Body of pancreas (tissue), 4 donors: ENCODE measurements at places on chromosomes 4 and X. TPM values are rescaled to one million over a fixed set of nuclear protein-coding genes. Genes with fewer than 3 reads are reported as not detected.

SCLT1 gene
- total RNA-seq: 13.8 TPM

NDST4 gene
- total RNA-seq: not detected

VEGFD gene
- total RNA-seq: 0.66 TPM

DUSP21 gene
- total RNA-seq: not detected

TMEM47 gene
- 3.6 TPM for total RNA-seq

CYTL1 gene
- not detected for total RNA-seq

LONRF3 gene
- total RNA-seq: 18.8 TPM

PRDM5 gene
- total RNA-seq: 9.6 TPM

SEL1L3 gene
- 64.1 TPM for total RNA-seq

PPARGC1A gene
- 8.0 TPM for total RNA-seq

SLC6A14 gene
- total RNA-seq: not detected

- H3K4me1 ChIP-seq: no peaks in the 10 kb centered on the region
- no peak overlapping the region for H3K27ac ChIP-seq
- H3K4me3 ChIP-seq: no peak overlapping the region
- no peaks in the 10 kb centered on the region for H3K36me3 ChIP-seq
- H3K27me3 ChIP-seq: no peaks in the 10 kb centered on the region
Measured at GRCh38 chr4:176404621-176405020, 84.9 kb downstream of the SPCS3 start.

DNA sequence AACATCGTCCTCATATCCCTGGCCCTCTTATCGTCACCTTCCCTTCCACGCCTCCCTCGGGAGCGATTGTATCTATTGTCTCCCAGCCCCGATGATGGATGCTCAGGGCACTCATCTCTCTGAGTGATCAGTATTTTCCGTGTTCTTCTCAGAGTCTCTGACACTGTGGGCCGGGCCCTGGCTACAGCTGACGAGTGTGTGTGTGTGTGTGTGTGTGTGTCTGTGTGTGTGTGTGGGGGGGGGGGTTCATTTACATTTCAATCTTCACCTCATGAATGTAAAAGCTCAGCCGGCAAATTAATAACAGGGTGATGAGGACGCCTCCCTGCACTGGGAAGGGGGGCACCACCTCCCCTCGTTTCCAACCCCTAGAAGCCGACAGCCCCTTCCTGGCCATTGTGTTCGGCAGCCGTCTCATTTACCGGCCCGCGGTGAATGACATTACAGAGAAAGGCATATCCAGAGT is 159.5 kb downstream of the SHOX start:
- DNase-seq: no peak
- H3K4me1 ChIP-seq: no peaks in the 10 kb centered on the region

DNA sequence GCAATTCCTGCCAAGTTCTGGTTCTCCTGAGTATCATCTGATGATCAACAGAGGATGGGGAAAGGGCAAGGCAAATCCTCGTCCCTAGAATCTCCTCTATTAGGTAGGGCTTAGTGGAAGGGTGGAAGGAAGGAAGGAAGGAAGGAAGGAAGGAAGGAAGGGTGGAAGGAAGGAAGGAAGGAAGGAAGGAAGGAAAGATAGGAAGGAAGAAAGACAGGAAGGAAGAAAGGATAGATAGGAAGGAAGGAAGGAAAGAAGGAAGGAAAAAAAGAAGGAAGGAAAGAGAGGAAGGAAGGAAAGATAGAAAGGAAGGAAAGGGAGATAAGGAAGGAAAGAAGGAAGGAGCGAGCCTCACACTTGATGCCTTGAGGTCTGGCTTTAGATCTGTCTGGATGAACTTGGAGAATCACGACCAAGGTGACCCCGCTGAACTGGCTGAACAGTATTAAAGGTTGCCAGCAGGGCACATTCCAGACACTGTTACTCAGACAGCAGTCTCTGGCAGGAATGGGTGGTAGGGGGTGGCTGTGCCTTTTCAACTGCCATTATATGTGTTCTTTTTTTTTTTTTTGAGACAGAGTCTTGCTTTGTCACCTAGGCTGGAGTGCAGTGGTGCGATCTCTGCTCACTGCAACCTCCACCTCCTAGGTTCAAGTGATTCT is 57.1 kb downstream of the MAP7D2 start:
- H3K27ac ChIP-seq: no peak overlapping the region
- no peaks in the 10 kb centered on the region for H3K36me3 ChIP-seq
- no peaks in the 10 kb centered on the region for H3K27me3 ChIP-seq
- no peaks in the 10 kb centered on the region for H3K4me1 ChIP-seq

DNA sequence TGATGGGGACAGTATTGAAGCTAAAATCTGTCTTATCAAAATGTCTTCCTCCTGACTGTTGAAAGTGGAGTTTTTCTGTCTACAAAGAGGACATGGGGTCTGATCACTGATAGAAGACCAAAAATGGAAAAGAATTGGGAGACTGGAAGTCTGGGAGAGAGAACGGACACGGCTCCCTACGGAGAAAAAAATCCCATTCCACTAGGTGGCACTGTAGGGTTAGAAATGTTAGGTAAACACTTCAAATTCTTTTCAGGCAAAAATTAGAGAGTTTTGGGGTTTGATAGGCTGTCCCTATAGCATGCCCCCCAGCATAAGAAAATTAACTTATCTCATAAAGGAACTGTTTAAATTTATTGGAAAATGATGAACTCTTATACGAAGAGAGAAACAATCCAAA is 200.5 kb downstream of the FAM133A start:
- no peaks in the 10 kb centered on the region for H3K27me3 ChIP-seq
- no peak overlapping the region for H3K4me3 ChIP-seq
- no peak overlapping the region for H3K27ac ChIP-seq

DNA sequence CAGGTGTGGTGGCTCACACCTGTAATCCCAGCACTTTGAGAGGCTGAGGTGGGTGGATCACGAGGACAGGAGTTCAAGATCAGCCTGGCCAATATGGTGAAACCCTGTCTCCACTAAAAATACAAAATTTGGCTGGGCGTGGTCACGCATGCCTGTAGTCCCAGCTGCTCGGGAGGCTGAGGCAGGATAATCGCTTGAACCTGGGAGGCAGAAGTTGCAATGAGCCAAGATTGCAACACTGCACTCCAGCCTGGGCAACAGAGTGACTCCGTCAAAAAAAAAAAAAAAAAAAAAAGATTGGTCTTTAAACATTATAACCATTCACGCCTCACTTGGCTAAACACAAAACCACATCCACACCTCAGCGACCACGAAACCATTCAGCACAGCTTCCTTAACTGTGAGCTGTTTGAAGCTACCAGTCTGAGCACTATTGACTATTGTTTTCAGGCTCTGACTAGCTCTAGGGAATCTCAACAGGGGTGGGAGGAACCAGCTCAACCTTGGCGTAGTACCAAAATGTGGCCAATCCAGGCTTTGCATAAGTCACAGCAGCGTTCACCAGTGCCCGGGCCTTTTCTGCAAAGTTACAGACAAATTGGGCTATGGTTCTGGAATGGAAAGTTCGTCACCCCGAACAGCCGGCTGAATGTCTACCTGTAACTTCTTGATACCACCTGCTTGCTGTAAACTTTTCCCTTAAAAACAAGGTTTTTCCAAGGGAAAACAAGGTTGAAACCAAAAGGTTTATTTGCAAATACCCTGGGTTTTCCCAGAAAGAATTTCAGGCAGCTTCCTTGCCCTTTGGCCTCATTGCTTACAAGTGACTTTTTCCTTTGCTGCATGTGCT is 73.6 kb upstream of the DHX15 start:
- peak overlapping the region; percentile 61 for H3K27ac ChIP-seq
- H3K4me3 ChIP-seq: no peak overlapping the region
- no peaks in the 10 kb centered on the region for H3K27me3 ChIP-seq
- peaks cover 10% of the 10 kb centered on the region for H3K4me1 ChIP-seq

GRCh38 chr4:76363556-76364290 is 57.2 kb downstream of the STBD1 start:
- no peak overlapping the region for H3K4me3 ChIP-seq
- no peak for DNase-seq
- H3K4me1 ChIP-seq: peaks cover 7% of the 10 kb centered on the region
- H3K36me3 ChIP-seq: no peaks in the 10 kb centered on the region

DNA sequence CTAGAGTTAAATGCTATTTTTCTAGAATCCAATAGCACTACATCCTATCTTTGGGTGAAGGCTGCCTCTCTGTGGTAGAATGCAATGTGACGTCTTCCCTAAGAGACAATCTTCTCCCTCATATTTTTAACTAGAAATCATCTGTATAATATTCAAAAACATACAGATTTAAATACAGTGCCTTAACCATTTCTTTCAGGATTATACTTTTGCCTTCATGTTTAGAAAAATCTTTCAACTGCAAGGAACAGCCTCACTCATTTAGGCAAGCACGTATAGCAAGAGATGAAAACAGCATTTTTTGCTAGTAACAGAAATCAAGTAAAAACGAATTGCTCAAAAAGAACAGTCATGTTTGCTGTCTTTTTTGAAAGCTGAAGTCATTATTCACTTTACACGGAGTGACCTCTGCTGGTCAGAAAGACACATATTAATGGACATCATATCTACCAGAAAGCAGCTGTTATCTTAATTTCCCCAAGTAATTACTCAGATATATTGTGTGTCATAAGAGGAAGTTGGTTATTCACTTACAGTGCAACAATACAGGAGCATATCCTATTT is 422.3 kb downstream of the STPG2 start:
- H3K4me3 ChIP-seq: no peak overlapping the region
- no peak overlapping the region for H3K27ac ChIP-seq
- H3K36me3 ChIP-seq: no peaks in the 10 kb centered on the region

- no peak for DNase-seq
- H3K27me3 ChIP-seq: no peaks in the 10 kb centered on the region
- H3K27ac ChIP-seq: no peak overlapping the region
- H3K36me3 ChIP-seq: no peaks in the 10 kb centered on the region
- H3K4me3 ChIP-seq: no peak overlapping the region
Measured at GRCh38 chr4:156169011-156169410, 215.3 kb upstream of the CTSO start.

GRCh38 chr4:125734504-125734903 is 419.7 kb downstream of the FAT4 start:
- H3K4me3 ChIP-seq: no peak overlapping the region
- H3K27me3 ChIP-seq: no peaks in the 10 kb centered on the region
- H3K27ac ChIP-seq: no peak overlapping the region
- H3K36me3 ChIP-seq: no peaks in the 10 kb centered on the region
- no peak for DNase-seq

DNA sequence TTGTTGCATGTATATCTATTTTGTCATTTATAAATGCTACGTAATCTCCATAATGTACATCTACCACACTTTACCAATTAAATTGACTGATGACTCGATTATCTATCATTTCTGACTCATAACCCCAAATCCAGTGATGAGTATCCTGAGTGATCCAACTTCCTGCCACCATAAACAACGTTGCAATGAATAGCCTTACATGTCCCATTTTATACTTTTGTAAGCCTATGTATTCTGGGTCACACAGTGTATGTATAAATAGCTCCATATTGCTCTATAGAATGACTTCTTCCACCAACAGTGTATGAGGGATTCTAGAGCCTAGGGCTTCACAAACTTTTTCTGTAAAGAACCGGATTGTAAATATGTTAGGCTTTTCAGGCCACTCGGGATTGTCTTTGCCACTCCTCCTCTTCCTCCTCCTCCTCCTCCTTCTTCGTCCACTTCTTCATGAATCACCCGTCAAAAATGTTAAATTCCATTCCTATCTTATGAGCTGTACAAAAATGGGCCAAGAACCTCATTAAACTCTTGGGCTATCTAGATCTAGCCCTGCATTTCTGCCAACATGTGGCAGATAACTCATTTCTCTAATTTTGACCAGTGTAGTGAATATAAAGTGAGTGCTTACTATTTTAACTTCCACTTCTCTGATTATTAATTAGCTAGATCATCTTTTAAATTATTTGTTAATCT is 672.2 kb upstream of the AMOT start:
- H3K4me1 ChIP-seq: no peaks in the 10 kb centered on the region
- H3K27me3 ChIP-seq: no peaks in the 10 kb centered on the region
- no peaks in the 10 kb centered on the region for H3K36me3 ChIP-seq

DNA sequence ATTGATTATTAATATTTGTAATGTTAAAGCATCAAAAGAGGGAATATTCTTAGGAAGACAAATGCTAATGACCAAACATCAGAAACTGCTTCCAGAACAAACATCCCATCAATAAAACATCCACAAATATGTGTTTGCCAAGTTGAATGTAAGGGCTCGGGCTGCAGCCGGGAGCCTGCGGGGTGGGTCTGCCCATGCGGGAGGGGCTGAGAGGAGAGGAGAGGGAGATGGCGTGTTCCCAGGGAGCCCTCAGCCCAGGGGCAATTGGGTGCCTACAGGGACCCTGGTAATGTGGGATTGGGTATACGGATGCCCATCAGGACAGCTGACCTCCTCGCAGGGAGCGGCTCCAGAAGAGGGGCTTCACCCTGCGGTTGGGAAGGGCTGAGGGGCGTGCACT is 38.4 kb upstream of the PSAPL1 start:
- no peak overlapping the region for H3K27ac ChIP-seq
- no peak overlapping the region for H3K4me3 ChIP-seq
- H3K36me3 ChIP-seq: no peaks in the 10 kb centered on the region
- DNase-seq: no peak

DNA sequence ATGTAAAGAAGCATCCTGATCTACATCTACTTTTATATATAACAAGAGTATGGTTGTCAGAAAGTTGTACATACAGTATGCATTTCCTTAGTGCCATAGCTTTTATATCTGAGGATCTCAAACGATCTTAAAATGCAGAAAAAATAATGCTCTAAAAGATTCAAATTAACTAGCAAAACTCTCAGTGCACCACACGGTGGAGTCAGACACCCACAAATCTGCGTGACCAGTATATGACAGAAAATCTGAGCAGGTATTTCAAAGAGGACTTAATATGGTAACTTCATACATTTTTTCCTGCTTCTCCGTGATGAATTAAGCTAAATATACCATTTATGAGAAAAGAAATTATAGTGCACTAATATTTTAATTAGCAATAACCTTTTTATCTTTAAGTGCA is 803.0 kb downstream of the DMD start:
- no peak overlapping the region for H3K27ac ChIP-seq
- no peaks in the 10 kb centered on the region for H3K4me1 ChIP-seq
- DNase-seq: no peak

DNA sequence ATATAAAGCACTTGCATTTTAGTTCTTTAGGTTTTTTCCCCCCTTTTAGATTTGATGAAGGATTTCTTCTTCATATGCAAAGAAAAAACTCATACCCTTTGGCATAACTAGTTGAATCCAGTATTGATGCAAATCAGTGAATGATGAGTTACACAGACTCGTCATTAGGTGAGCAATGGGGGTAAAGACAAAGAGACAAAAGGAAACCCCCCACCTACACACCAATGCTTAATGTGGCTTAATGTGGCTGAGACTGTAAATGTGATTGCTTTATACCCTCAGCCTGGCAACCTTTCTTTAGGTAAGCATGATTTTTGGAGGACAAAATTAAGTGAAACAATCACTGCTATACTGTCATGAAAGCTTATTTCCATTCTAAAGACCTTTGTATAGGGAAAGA is 39.5 kb downstream of the CD40LG start:
- no peak for DNase-seq
- H3K36me3 ChIP-seq: no peaks in the 10 kb centered on the region
- no peaks in the 10 kb centered on the region for H3K4me1 ChIP-seq
- H3K4me3 ChIP-seq: no peak overlapping the region

- peaks cover 17% of the 10 kb centered on the region for H3K4me1 ChIP-seq
- H3K27me3 ChIP-seq: no peaks in the 10 kb centered on the region
- no peak for DNase-seq
- H3K4me3 ChIP-seq: no peak overlapping the region
Measured at GRCh38 chr4:87087420-87087819, 133.0 kb downstream of the KLHL8 start.
